Posterior cingulate gyrus (tissue), 11 donors: ENCODE measurements at places on chromosomes 3 and 15.

- DNase-seq: no peak
These were observed 928.3 kb downstream of the NSUN3 start for GRCh38 chr3:94990952-94991705.

- DNase-seq: no peak
These were observed 11.1 kb downstream of the ARHGAP31 start for GRCh38 chr3:119305286-119305685.

DNA sequence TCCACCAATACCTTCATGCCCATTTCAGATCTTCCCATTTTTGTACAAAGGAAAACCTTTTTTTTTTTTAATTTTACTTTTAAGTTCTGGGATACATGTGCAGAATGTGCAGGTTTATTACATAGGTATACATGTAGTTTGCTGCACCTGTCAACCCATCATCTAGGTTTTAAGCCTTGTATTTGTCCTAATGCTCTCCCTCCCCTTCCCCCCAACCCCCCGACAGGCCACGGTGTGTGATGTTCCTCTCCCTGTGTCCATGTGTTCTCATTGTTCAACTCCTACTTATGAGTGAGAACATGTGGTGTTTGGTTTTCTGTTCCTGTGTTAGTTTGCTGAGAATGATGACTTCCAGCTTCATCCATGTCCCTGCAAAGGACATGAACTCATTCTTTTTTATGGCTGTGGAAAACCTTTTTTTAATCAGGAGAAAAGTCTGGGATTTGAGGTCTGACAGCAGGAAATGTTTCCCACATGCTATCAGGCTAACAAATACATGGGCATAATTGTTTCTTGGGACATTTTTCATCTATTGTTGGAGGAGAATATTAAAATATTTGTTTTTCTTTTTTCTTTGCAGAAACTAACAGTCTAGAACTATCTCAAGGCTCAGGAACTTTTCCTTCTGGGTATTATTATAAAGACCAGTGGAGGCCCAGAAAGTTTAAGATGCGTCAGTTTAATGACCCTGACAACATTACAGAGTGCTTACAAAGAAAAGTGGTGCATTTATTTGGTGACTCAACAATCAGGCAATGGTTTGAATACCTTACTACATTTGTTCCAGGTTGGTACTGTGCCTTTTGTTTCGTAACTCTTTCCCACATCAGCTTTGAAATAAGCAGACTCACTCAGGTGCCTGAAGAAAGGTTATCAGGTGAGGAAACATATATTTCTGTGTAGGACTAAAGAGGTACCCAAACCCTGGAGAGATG lies 32.8 kb upstream of the NFKBIZ start:
- no peak for DNase-seq

DNA sequence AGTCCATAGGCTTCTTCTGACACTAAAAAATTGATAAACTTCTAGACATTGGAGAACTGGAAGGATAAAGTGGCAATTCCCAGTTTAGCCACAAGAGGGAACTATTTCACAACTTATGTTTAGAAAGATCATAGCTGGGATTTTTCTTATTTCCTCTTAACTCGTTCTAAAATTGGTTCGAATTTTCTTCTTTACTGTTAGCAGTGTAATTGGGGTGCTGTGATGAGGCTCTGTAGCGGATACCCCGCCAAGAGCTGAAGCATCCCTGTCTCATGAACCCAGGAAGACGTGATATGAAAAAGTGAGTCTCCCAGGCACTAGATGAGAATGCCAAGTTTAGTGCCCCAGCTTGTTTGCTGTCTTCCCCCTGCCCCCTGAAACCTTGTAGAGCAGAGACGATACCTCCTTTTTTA lies 85.1 kb downstream of the PDCD6IP start:
- no peak for DNase-seq

- DNase-seq: no peak
These were observed 285.2 kb upstream of the TLE3 start for GRCh38 chr15:70382762-70383458.

DNA sequence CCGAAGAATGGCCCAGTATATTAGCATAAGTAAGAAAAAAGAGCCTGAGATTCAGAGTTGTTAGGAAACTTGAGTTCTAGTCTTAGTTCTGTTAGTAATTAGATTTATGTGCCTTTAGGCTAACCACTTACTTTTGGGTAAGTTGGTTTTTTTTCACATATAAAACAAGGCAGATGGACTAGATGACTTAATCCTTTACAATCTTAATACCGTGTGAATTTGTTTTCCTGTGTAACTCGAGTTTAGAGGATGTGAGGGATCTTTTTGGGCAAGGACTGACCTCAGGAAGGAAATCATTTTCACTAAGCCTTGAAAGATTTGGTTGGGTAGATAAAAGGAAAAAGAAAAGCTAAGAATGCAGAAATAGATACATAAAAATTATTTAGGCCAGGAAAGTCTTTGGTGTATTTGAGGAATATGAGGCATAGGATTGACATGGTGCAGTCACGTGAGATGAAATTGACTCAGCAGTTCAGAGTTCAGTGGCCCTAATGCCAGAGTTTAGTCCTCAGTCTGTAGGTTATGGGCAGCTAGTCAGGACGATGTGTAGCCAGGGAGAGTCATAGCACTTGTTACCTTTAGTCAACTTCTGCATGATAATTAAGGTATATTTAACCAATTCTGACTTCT lies 34.6 kb downstream of the PAK2 start:
- no peak for DNase-seq

DNA sequence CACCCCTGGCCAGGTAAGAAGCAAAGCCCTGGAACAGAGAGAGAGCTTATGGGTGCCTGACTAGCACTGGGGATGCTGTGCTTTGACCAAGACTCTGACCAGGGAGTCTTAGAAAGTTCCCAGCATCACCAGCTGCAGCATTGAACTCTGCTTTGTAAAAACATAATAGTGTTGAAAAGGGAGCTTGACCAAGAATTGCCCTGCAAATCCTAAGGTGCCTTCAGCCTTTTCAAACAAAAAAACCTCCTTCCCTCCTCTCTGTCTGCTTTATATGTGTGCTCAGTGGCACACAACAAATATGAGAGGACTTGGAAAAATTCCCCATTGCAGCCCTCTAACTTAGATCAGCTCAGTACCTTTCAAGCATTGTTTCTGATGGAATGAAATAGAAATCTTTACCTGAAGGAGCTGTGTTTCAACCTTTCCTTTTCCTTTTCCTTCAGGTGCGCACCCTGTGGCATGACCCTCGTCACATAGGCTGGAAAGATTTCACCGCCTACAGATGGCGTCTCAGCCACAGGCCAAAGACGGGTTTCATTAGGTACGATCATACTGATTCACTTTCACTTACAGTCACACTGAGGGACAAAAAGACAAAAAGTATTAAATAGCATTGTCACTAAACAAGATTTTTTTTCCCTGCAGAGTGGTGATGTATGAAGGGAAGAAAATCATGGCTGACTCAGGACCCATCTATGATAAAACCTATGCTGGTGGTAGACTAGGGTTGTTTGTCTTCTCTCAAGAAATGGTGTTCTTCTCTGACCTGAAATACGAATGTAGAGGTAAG lies 13.0 kb downstream of the THBS1 start:
- DNase-seq: no peak

DNA sequence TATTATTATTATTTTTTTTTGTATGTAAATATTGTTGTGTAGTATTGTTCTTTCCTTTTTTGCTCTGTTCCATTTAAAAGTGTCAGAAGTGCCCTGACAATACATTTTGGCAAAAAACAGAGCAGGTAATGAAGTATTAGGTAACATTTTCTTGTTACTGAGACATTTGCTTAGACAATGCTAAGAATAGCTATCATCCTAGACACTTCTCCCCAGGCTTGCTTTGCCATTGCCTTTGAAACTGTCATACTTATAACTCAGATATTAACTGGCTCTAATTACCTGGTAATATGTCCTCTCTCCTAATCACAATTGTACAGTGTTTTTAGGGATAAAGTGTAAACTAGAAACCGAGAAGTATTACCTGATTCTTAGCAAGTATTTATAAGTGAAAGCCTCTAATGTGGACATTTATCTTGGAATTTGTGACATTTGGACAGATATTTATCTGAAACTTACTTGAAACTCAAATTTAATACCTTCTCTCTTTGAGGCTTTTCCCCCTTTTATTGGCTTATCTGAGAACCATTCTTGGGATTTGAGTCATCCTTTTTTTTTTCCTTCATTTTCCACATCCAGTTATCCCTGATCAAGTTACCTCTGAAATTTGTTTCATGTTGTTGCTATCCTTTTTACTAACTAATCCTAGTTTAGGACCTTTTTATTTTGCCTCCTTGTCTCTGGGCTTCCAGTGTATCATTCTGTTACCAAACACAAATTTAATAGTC lies 13.1 kb downstream of the ARIH1 start:
- DNase-seq: no peak

- no peak for DNase-seq
These were observed 389 bp downstream of the APEH start for GRCh38 chr3:49674497-49674983.

DNA sequence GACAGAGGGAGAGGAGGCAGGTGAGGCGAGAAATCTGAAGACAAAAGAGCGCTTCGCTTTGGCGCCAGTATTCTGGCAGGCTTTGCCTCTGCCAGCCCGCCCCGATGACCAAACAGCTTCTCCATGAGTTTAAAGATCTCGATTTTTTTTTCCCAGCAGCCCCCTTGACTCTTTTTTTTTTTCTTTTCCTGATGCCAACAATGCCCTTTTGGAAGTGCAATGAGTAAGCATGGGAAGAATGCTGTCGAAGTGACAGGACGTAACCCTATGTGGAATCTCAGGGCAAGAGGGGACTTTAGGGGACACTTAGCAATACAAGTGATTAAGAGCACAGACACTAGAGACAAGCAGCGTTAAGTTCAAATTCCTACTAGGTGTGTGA lies 211.7 kb downstream of the FGF12 start:
- no peak for DNase-seq

DNA sequence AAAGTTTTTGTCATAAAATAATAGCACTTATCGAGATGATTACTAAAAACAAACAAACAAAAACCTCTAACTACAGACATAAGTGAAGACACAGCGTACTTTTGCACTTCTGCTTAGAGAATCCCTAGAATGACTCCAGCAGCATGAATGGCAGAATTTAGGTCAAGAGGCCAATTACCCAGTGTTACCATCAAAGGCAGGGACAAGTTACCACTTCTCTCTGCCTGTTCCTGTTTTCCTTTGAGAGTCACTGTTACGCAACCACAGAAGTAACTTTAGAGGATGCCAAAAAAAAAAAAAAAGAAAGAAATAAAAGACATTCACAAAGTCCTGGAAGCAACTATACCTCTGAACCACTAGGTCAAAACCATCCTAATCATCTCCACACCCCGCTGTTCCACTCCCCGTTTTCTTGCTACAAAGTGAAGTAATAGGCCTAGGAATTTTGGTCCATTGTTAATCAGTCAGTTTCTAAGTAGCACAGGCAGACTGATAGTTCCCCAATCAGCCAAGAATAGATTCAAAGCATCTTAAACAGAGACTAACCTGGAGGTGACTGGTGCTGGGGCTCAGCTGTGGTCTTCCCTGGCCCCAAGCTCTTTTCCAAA lies 41.9 kb downstream of the FMN1 start:
- no peak for DNase-seq

GRCh38 chr3:108477511-108478147 lies 32.8 kb downstream of the MYH15 start:
- no peak for DNase-seq
